ENCODE measurements at places on chromosomes 11 and 22. TPM values are rescaled to one million over a fixed set of nuclear protein-coding genes. Genes with fewer than 3 reads are reported as not detected.

RHOD gene
- 51.4 TPM for total RNA-seq

EFCAB6 gene
- total RNA-seq = 2.5 TPM

OR52E5 gene
- not detected for total RNA-seq

DKK3 gene
- total RNA-seq = 770 TPM

MYO18B gene
- not detected for total RNA-seq

LRRN4CL gene
- total RNA-seq = 0.87 TPM

TYMP gene
- 27.8 TPM for total RNA-seq

IFITM10 gene
- total RNA-seq = 0.79 TPM

DLG2 gene
- total RNA-seq = 2.7 TPM

IGLL1 gene
- total RNA-seq = not detected
